ENCODE measurements at places on chromosomes 16 and 17.

- no peak for DNase-seq
Observed at GRCh38 chr17:79934653-79934970, 95.4 kb upstream of the CBX4 start.

- no peak for DNase-seq
Observed at GRCh38 chr17:34565713-34566112, 13.7 kb upstream of the TMEM132E start.

- DNase-seq: peak; percentile 36
Observed at GRCh38 chr17:63550817-63551639, 751 bp downstream of the DCAF7 start.

- no peak for DNase-seq
Observed at GRCh38 chr17:56781906-56782305, 51.8 kb downstream of the C17orf67 start.

DNA sequence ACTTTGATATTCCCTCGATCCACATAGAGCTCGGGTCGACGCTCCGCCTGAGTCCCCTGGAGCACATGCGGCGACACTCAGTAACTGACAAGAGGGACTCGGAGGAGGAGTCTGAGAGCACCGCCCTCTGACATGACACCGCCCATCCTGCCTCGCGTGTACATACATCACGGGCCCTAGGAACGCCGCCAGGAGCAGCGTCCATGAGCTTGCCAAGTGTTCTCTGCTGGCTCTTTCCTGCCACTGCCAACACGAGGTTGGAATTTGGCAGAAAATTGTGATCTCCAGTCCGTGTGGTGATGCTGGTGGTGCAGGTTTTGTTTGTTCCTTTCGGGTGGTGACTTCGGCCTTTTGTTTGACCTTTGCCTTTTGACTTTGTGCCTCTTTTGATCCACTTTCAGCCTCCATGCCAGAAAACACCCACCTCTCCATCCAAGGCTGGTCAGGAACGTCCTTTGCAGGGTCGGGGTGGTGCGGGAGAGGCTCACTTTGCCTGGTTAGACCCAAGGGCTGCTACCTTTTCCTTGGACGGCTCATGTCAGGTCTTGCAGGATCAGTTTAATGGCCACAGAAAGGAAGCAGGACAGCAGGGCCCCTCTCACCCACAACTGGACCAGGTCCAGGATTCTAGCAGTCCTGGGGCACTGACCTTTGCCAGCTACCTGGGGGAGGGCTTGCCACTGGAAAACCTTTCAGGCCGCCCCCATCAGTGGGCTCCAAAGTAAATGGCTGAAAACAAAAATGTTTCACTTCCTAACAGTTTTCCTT lies 27.6 kb downstream of the ELAC2 start:
- DNase-seq: no peak

DNA sequence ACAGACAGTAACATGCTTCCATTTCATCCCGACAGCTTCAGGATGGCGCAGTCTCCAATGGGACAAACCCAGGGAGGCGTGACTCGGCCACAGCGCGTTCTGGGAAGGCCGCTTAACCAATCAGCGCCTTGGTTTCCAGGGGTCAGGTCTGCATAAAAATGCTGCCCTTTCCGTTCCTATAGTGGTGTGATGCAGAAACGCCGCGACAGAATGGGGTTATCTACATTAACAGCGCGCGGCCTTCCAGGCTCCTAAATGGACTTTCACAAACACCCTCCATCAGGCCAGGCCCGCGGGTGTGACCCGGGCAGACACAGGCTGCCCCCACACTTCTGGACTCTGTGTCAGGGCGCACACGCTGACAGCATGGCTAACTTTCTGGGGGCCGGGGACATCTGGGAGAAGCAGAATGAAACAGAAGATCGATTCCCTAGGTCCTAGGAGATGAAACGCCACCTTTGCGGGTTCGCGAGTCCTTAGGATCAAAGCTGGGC lies 792 bp downstream of the TMEM231 start:
- peak; percentile 91 for DNase-seq

DNA sequence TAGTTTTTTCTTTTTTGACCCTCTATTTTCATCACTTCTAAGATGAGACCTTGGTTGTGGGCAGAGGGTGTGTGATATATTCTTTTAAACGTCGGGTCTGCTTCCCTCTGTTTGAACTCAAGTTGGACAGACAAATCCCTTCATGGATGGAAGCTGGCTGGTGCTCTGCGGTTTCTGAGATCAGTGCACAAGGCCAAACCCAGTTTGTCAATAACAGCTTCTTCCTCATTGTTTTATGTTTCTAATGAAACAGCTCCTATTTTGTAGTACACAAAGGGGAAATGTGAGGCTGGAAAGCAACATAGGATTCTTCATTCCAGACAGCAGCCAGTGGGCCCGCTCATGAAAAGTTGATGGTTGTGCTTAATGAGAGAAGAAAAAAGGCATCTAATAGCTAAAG lies 159.6 kb downstream of the PRKCA start:
- DNase-seq: no peak

DNA sequence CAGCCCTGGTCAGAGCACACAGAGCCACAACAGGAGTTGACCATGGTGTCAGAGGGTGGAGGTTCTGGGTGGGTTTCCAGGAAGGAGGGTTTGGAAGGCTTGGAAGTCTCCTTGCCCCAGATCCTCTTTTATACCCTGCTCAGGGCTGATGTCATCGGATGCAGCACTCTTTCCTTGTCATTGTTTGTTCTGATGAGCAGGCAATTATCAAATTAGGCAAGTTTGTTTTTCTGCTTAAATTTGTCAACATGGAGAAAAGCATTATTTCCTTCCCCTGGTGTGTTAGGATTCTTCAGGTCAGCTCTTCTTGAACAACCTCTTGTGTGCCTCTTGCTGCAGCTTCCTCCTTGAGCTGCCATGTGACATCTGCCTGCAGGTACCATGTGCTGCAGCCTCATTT lies at the start of gene KRTAP4-4:
Gene KRTAP4-4, minus strand, starts transcription at position 101 of the 400 bp plus-strand sequence. Its CDS starts 57 bp downstream, at position 44.
- DNase-seq: no peak

- DNase-seq: no peak
Observed at GRCh38 chr16:47507701-47508100, 46.6 kb downstream of the PHKB start.

- no peak for DNase-seq
Observed at GRCh38 chr17:81338274-81339190, 43.4 kb upstream of the SLC38A10 start.

DNA sequence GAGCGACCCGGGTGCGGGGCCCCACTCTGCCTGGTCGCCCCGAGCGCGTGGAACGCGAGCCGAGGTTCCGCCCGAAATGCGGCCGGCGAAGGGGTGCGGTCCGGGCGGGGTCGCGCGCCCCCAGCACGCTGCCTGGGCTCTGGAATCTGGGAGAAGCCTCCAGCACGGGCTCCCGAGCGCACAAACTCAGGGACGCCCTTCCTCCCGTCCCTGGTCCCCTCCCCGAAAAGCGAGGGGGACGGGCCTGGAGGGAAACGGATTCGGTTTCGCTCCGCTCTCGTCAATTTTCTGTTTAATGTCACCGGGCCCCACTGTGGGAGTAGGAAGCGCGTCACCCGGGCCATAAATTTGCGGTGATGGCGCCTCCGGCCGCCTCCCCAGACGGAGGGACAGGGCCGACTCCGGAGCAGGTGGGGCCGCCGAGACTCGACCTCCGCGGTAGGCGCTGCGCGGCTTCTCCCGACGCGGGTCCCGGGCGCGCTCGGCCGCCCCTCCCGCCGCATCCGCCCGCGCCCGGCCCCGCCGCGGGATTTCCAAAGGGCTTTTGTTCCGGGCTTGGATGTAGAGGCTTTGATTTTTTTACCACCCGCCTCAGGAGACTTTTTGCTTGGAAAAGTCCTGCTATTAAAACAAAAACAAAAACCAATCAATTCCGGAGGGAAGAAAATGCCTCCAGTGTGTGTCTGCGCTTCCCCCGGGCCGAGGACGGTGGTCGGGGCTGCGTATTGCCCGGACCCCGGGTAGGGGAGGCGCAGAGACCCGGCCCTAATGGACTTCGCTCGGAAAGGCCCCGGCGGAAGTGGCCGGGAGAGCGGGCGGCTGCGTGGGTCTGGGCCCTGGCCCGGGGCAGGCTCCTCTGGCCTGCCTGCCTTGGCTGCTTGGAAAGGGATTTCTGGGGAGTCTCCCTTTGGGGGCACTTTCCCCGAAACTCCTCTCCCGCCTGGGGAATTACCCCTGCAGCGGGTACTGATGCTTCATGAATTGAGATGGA lies 7.9 kb upstream of the BAHCC1 start:
- peak; percentile 70 for DNase-seq

DNA sequence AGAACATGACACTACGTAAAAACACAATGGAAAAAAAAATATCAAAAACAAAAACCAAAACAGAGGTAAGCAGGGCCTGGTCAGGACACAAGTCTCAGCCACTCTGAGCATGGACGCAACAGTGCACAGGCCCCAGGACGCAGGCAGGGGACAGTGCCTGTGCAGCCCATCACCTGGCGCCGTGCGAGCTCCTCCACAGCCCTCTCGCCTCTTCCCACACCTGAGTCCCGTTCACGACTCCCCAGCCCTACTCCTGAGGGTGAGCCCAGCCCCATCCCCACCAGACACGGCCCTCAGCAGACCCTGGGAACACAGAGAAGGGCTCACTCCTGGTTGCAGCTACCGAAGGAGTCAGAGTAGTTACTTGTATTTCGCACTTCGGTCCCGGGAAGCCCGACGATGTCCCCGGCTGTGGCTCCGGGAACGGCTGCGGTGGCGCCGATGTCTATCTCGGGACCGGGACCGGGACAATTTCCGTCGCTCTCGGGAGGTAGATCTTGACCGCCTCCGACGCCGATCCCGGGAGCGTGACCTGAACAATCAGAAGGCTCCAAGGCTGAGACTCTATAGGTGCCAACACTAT lies 9.4 kb downstream of the HBQ1 start:
- no peak for DNase-seq

DNA sequence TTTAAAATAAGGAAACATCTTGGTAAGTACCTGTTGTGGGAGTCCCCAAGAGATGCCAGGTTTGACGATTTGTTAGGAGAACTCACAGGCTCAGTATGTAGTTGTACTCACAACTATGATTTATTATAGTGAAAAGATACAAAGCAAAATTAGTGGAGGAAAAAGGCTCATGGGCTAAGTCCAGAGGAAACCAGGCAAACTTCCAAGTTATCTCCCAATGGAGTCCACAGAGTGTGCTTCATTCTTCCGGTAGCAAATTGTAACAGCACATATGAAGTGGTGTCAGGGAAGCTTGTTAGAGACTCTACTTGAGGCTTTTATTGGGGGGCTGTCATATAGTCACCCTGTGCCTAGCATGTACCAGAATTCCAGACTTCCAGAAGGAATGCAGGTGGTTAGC lies 2.3 kb downstream of the DDX19A start:
- DNase-seq: no peak

DNA sequence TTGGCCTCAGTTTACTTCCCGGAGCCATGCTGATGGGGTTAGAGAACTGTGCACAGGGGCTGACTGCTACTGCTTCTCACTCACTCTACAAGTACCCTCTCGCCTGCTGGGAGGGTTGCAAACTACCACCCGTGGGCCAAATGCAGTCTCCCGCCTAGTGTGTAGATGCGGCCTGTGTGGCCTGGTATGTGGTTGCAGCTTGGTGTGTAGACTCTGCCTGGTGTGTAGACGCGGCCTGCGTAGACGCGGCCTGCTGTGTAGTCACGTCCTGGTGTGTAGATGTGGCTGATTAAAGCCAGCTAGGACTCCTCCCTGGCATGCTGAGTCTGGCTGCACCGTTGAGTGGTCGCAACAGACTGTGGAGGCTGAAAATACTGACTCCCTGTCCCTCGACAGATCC lies 7.3 kb downstream of the CANT1 start:
- no peak for DNase-seq

- DNase-seq: no peak
Observed at GRCh38 chr16:79298894-79299799, 301.4 kb downstream of the MAF start.

- DNase-seq: no peak
Observed at GRCh38 chr17:75557075-75557851, 30.3 kb upstream of the MYO15B start.

GRCh38 chr17:44707755-44708400 lies 587 bp upstream of the DBF4B start:
- DNase-seq: no peak

GRCh38 chr16:78155791-78156345 lies 56.4 kb downstream of the WWOX start:
- DNase-seq: no peak

DNA sequence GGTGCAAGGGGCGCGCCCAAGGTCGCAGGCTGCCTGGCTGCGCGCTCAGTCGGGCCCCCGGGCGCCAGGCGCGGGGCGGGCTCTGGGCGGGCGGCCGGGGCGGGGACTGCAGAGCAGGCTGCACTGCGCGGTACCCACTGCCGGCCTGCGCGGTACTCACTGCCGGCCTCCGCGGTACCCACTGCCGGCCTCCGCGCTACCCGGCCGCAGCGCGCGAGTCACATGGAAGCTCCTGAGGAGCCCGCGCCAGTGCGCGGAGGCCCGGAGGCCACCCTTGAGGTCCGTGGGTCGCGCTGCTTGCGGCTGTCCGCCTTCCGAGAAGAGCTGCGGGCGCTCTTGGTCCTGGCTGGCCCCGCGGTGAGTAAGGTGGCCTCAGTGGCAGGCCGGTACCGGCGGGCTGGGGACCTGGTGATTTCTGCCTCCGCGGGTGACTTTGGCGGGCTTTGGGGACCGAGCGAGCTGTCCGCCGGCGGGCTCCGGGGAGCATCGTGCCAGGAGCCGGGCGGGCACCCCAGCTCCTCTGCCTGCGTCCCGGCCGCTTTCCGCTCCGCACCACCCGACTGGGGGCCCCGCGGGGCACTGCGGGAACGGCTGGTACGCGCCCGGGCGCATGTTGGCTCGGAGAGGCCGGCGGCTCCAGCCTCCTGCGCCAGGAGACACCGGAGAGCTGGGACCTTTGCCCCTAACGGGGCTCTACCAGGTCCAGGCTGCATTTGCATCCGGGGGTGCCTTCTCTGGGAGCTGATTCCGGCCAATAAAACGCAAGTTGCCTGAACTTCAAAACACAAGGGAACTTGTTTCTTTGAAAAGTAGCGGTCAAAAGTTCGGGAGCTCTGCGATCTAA lies at the start of gene SLC47A1:
Gene SLC47A1, plus strand, starts transcription at position 137 of the 844 bp plus-strand sequence. Its CDS starts 86 bp downstream, at position 223.
- DNase-seq: no peak

DNA sequence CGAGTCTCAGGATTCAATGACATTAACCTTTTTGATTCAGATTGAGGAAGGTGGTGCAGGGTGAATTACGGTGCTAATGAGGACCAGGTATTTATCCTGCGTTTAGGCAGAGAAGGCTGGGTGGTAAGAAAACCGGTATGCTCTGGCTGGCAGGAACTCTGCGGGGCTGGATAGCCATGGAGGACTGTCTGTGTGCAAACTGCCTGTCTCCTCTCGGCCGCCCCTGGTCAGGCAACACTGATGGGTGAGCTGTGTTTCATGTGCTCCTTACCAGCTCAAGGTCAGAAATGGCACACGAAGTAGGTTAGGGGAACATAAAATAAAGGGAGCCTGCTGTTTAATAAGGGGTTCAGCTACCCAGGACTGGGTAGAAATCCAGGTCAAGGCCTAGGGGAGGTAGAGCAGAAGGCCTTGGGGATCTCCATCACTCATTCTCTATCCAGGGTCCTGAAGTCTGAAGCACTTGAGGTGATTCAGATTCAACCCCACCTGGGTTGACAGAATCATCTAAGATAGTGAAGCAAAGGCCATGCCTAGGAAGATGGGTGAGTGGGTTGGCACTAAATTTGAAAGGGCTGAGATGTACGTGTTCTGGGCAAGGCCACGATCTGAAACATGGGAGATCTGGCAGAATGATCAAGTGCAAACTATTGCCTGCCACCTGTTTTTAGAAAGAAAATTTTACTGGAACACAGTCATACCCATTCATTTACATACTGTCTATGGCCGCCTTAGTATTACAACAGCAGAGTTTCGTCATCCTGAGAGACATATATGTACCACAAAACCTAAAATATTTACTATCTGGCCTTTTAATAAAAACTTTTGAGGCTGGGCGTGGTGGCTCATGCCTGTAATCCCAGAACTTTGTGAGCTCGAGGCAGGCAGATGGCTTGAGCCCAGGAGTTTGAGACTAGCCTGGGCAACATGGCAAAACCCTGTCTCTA lies 292.5 kb downstream of the XYLT1 start:
- DNase-seq: peak; percentile 60

- DNase-seq: no peak
Observed at GRCh38 chr17:20934288-20934687, 108.5 kb downstream of the USP22 start.

All from fibroblast of skin of abdomen (primary cell).